Smooth muscle cell of trachea (primary cell): ENCODE measurements at places on chromosomes 6 and 20. TPM values are rescaled to one million over a fixed set of nuclear protein-coding genes. Genes with fewer than 3 reads are reported as not detected.

Gene CDSN
- not detected in 2 replicates for total RNA-seq

Gene TREML1
- not detected in 2 replicates for total RNA-seq

Gene LY6G5C
- 0.66 and 0.73 TPM in 2 replicates for total RNA-seq

Gene DAAM2
- total RNA-seq, result 5.8 and 7.4 TPM in 2 replicates

Gene ZNF311
- 1.8 and 1.9 TPM in 2 replicates for total RNA-seq

Gene EGFL8
- 0.66 and 1.9 TPM in 2 replicates for total RNA-seq

Gene TAP1
- total RNA-seq, result 40.3 and 73.8 TPM in 2 replicates

Gene POM121L2
- not detected in 2 replicates for total RNA-seq

Gene FAM209B
- not detected in 2 replicates for total RNA-seq

Gene ZMYND8
- total RNA-seq, result 10.8 and 15.7 TPM in 2 replicates

Gene CENPQ
- 3.5 and 7.1 TPM in 2 replicates for total RNA-seq

Gene CLPSL1
- total RNA-seq, result not detected in 2 replicates

Gene HFE
- 20.7 and 29.5 TPM in 2 replicates for total RNA-seq

Gene LPIN3
- 5.4 and 9.9 TPM in 2 replicates for total RNA-seq

Gene ADGB
- not detected in 2 replicates for total RNA-seq

Gene RAET1G
- total RNA-seq, result 5.7 and 5.8 TPM in 2 replicates

Gene PRSS35
- total RNA-seq, result 4.3 and 9.2 TPM in 2 replicates

Gene LRRC73
- 0.15 and 0.50 TPM in 2 replicates for total RNA-seq

Gene FOXF2
- 55.7 and 70.8 TPM in 2 replicates for total RNA-seq

Gene TNFRSF6B
- total RNA-seq, result 24.3 and 66.5 TPM in 2 replicates
